ENCODE measurements at places on chromosomes 1 and 21.

- DNase-seq, result peak; percentile 13
Measured at GRCh38 chr1:232508130-232508701, 121.7 kb downstream of the SIPA1L2 start.

GRCh38 chr1:7406641-7407543, 364.2 kb upstream of the VAMP3 start:
- DNase-seq, result no peak

DNA sequence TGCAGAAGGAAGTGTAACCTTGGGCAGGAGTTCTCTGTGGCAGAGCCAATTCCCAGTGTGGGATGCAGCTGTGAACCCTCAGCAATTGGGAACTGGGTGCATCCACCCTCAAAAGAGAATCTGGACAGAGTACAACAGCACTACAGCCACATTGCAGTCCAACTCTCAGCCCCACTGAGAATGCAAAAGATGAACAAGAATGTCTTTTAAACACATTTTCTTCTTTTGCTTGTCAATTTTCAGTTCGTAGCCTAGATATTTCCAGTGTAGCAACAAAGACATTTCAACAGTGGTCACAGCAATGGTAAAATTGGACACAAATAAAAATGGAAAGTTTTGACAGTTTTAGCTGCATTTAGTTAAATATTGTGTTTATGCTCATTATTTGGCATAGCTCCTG, 114.0 kb upstream of the APP start:
- DNase-seq, result no peak

DNA sequence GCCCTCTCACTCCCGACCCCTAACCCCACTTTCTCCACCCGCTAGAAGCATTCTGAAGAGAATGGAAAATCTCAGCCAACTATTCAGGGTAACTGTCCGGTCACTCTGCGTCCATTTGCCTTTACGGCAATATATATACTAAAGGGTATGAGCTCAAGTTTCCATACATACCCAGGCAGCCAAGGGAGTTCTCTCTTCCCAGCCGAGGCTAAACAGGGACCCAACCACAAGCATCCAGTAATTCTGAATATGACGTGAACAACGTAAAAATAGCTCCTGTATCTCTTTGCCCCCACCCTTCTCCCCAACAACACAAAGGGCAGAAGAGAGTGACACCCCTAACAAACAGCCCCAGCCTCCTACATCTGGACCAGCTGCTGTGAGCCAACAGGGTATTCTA, 67.7 kb downstream of the SSBP3 start:
- no peak for DNase-seq

GRCh38 chr1:221815660-221816059, 73.8 kb upstream of the DUSP10 start:
- DNase-seq, result no peak

DNA sequence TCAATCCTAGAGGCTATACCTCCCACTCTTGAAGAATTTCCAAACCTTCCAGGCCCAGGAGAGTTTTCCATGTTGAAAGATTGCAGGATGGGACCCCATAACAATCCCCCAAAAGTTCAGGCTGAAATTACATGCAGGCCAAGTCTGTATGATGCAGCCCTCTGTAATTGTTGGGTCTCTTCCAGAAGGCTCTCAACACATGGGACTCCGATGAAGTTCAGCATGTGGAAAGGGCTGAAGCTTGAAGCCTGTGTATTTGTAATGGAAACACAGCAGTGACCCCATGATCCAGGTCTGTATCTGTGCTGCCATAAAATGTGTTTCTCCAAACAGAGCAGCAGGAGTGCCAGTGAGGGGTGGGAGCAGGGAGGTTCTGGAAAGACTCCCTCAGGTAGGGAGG, 202.5 kb upstream of the LYPLAL1 start:
- DNase-seq, result no peak

- DNase-seq, result no peak
Measured at GRCh38 chr1:46173361-46173856, 1.5 kb upstream of the TSPAN1 start.

- no peak for DNase-seq
Measured at GRCh38 chr1:8908388-8909151, 30.1 kb upstream of the ENO1 start.

GRCh38 chr1:89685461-89685860, 52.5 kb downstream of the LRRC8C start:
- no peak for DNase-seq

- no peak for DNase-seq
Measured at GRCh38 chr1:72635719-72636118, 353.4 kb upstream of the NEGR1 start.

- DNase-seq, result no peak
Measured at GRCh38 chr1:207006914-207007313, 25.6 kb downstream of the C1orf116 start.

DNA sequence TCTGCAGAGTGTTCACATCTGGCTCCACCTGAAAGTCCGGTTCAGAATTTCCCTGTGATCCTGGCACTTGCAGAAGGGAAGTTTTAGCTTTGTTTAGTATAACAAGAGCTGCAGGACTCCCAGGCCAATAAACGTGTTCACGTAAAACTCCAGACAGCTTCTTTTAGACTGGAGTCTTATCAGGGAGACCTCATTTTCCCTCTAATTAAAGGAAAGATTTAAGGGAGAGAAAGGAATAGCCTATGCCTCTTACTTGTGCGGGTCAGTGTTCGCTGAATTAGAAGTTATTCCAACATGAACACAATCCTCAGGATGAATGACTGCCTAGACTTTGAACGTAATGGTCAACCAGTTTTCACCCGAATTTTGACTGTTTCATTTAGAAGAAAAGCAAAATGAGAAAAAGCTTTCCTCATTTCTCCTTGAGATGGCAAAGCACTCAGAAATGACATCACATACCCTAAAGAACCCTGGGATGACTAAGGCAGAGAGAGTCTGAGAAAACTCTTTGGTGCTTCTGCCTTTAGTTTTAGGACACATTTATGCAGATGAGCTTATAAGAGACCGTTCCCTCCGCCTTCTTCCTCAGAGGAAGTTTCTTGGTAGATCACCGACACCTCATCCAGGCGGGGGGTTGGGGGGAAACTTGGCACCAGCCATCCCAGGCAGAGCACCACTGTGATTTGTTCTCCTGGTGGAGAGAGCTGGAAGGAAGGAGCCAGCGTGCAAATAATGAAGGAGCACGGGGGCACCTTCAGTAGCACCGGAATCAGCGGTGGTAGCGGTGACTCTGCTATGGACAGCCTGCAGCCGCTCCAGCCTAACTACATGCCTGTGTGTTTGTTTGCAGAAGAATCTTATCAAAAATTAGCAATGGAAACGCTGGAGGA, 202.1 kb upstream of the SGIP1 start:
- peak; percentile 14 for DNase-seq

GRCh38 chr1:11431941-11432507, 46.9 kb upstream of the DISP3 start:
- DNase-seq, result no peak

DNA sequence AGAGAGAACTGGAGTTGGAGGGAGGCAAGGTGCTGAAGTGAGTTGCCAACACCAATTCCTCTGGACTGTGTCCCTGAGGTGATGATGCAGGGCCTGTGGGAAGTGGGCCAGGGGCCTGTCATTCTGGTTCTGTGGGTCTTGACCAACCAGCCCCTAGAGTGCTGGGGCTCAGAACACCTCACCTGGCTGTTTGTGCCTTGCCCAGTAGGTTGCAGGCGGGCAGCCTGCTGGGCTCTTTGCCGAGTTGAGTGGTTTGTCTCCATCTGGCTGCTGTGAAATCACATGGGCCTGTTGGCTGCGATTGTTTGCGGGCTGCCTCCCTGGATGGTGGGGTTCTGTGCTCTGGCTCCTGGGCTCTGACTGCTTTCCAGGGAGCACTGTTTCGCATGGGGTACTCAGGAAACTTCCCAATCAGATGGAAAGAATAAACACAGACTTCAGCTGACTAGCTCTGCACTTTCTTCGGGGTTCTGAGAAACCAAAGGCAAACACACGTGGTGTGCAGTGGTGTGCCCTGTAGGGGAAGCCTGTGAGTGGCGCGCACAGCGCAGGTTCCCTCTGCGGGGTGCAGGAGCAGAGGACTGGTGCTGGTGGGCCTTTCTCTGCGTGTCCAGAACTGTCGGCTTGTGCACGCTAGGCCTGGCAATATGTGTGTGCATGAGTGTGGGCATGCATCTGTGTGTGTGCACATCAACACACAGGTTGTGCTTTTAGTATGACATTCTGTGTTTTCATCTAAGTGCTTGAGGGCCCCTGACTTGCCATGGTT, 95.1 kb downstream of the RHOU start:
- DNase-seq, result no peak

GRCh38 chr1:214021321-214021720, 33.5 kb downstream of the PROX1 start:
- no peak for DNase-seq

- DNase-seq, result no peak
Measured at GRCh38 chr1:173997791-173998190, 24.4 kb downstream of the RC3H1 start.

DNA sequence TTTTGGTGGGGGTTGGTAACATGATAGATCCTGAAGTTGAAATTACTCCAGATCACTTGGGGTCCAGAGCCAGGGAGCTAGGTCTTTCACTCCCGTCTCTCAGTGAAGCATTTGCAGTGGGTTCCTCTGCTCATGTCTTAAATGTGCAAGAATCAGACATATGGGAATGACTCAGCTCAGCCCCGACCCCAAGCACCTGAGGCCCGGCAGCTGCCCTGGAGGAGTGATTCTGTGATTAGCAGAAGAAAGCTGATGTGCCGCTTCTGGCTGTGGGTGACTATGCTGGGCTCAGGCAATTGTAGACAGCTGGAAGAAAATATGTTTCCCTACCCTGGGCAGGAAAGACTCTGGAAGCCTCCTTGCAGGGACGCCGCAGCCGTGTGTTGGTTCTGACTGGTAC, 601.7 kb downstream of the NPHP4 start:
- DNase-seq, result no peak

DNA sequence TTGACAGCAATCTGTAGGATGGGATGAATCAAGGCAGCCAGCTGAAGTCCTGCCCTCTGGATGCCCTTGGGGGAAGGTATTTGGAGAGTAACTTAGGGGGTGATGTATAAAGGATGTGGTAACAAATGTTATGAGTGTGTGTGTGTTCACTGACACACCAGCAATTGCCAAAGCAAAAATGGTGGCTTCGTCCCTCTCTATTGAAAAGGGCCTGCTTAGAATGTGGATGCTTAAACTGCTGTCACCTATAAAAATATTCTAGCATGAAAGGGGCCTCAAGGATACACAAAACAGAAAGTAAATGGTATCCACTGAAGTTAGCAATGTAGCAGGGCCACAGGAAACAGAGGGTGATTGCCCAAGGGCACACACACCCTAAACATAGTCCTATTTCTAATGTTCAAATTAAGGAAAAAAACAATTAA, 15.1 kb upstream of the AIM2 start:
- DNase-seq, result no peak

DNA sequence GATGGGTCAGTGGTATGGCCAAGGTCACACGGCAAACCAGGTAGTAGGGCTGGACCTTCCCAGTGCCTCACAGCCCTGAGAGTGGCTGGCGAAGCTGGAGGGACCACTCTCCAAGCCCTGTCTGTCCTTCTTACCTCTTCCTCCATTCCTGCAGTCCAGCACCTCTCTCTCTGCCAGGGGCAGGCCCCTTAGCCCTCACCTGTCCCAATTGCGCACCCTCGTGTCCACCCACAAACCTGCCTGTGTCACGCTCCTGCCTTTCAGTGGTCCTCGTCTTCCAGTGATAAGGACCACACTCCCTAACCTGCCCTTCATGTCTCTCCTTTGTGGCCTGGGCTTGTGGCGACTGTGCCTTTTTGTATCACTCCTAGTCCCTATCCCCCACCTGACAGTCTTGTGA, 3.4 kb downstream of the PODN start:
- DNase-seq, result no peak

- DNase-seq, result no peak
Measured at GRCh38 chr1:247358920-247359319, 27.3 kb upstream of the ZNF496 start.

DNA sequence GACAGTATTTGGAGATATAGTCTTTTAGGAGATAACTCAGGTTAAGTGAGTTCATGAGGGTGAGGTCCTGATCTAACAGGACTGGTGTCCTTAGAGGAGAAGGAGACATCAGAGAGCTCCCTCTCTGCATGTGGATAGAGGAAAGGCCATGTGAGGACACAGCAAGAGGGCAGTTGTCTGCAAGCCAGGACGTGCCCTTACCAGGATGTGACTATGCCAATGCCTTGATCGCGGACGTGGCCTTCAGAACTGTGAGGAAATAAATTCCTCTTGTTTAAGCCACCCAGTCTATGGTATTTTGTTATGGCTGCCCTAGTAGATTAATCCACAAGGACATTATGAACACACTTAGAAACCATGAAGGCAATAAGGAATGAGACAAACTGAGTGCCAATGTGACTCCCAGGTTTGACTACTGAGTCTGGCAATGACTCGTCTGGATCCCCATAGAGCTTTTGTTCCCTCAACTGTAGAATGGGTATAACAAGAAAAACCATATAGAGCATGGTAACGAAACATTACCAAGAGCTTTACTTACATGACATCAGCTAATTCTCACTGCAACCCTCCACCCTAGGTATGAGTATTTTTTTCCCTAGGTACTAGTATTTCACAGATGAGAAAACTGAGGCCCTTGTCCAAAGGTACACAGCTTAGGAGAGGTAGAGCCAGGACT, 6.5 kb downstream of the URB1 start:
- DNase-seq, result no peak

DNA sequence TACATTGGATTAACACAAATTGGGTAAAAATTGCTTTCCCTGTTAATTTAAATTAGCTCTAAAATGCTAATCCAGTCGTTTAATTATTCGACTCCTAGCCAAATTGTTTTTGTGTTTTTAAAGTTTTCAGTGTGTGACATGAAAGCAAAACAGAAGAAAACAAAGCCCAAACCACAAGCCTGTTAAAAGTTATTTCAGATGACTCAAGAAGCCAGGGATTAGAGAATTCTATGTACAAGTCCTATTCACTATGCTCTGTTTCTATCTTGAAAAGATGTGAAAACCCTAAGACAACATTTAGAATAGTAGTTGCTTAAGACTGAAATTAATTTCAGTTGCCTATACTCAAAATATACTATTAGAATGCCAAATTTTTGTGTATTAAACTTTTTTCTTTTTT, 294.8 kb upstream of the ADAMTS5 start:
- DNase-seq, result no peak

DNA sequence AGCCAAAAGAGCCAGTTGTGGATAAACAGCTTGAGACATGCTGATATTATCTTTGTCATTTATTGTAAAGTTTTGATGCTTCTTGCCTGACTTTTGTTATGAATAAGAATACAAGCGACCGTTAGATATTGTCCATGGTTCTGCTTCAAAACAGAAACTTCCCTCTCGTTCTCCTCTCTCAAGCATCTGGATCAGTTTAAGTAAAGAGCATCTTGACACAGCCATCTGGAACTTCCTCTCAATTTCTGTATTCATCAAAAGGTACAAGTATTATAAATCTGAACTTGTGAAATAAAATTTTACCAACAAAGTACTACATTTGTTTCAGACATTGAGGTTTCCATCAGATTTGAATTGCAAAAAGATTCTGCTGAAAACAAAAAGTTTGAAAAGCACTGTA, 36.4 kb upstream of the CLDN14 start:
- no peak for DNase-seq

- DNase-seq, result no peak
Measured at GRCh38 chr1:183912265-183912886, 107.5 kb downstream of the RGL1 start.
